Islet precursor cell (in vitro differentiated cells): ENCODE measurements at places on chromosomes 5 and 9.
A peak's percentile ranks its signal among the peaks of the same experiment; 100 is the strongest.

DNA sequence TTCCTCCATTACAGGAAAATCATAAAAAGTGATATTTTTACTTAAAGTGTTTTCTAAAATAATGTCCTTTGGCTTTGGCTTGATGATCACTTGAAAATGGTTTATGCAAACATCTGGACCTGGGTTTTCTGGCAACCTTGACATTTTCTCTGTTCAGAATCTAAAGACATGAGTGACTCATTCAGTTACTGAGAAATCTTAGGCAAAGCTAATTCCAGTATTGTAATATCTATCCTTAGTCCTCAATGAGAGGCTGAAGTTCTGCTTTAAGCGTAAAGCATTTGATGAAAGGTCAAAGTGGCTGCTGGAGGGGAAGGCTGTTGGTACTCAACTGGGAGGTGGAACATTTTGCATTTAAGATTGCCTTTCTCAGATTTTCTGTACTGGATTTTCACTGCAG lies 2.3 kb downstream of the MAN2A1 start:
- no peak for DNase-seq

- peak; percentile 71 for DNase-seq
Measured at GRCh38 chr9:110691002-110691549, 22.5 kb downstream of the MUSK start.

DNA sequence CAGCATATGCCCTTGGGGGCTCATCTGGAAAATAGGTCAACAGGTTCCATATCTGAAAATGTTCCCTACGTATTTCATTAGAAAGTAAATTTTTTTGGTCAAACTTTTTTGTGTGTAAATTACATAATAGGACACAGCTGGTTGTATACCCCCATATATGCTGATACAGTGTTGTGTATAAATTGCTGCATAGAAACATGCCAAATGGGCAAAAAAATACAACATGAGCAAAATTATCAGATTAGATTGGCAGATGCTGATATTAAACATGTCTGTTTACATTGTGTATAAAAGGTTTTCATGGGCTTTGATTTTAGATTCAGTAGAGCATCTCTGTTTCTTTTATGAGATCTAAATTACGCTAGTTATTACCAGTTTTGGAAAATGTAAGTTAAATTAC lies 2223.0 kb downstream of the MAT2B start:
- DNase-seq, result no peak

DNA sequence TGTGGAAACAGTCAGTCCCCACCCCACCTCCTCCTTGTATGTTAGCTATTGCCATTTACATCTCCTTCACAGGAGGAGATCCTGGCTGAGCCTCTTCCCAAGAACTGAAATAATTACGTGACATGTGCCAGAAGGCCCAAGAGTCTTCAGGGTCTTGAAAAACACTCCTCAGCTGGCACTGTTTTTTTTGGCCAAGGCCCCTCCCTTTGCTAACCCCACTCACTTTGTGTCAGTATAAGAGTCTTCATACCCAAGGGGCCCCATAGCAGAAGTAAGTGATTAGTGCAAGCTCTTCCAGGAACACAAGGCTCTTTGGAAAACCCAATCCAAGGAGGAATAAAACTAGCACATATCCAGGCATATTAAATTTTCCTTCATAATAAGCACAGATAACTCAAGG lies 5.7 kb upstream of the LARP1 start:
- no peak for DNase-seq

DNA sequence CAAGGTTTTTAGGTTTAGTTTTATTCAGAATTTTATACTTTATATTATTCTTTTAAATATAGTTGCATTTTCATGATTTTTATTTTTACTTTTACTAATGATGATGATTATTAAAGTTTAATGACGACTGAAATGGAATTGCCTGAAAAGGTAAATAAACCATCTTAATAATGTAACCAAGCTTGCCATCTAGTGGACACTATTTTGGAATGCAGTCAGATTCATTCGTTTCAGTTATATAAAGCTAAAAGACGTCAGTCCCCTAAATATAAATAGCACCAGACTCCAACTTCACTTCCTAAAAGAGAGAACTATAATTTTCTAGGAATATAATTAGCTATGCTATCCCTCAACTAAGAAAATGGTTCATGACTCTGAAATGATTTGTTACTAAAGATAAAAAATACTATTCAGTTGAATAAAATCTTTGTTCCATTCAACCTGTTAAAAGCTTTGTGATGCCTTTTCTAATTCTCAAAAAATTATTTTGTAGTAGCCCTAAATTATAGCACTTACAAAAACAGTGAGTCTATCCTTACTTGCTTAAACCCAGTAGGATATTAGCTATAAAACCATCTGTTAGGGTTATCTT lies 19.9 kb downstream of the ABITRAM start:
- no peak for DNase-seq

- DNase-seq, result no peak
Measured at GRCh38 chr5:1015507-1015906, 6.9 kb downstream of the NKD2 start.

- no peak for DNase-seq
Measured at GRCh38 chr5:52703321-52703720, 84.4 kb upstream of the ITGA1 start.

GRCh38 chr5:93622240-93622885 lies 39.3 kb downstream of the NR2F1 start:
- no peak for DNase-seq

DNA sequence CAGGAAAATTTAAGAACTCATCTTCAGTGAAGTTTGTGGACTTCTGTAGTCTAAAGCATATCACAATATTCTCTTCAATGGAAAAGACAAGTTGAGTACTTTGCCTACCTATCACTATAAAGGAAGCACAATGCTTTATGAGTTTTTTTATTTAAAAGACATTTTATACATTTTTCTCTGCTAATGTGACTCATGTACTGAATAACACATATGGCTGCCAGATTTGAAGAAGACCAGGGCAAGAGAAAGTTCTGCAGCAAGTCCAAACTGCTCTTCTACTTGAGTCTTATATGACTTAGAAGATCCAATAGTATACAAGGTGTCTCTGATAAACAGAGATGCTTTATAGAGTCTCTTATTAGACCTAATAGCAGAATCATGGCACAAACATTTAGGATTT lies 978.4 kb downstream of the TLE4 start:
- no peak for DNase-seq

DNA sequence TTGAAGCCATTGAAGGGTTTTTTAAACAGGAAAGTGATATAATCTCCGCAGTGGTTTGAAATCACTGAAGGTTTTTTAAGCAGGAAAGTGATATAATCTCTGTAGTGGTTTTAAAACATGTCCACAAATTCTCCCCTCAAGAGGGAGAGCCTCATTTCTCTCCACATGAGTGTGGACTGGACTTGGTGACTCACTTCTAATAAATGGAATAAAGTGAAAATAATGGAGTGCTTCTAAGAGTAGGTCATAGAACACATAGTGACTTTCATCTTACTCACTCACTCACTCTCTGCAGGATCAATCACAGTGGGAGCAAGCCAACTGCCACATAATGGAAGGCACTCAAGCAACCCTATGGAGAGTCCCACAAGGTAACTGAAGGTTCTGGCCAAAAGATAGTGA lies 12.0 kb downstream of the CTNNAL1 start:
- DNase-seq, result peak; percentile 69

GRCh38 chr5:4113426-4113825 lies 517.8 kb downstream of the IRX1 start:
- DNase-seq, result no peak

DNA sequence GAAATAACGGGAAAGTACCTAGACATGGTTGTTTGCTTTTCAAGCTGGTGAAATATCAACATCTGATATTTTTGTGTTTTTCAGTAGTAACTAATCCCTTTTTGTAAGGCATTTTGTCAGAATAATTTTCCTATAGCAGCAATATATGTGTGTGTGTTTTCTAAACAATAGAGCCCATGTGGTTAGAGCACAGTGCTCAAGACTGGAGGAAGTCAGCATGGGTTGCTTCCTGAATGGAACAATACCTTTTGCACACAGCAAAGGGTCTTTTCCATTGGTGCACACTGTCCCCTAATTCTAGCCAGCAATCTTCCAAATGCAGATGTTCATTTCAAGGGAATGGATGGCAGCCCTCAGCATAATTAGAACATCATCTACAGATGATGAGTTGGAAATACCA lies 270.1 kb downstream of the AOPEP start:
- DNase-seq, result no peak

- DNase-seq, result peak; percentile 51
Measured at GRCh38 chr5:170479484-170479883, 24.3 kb upstream of the KCNIP1 start.

DNA sequence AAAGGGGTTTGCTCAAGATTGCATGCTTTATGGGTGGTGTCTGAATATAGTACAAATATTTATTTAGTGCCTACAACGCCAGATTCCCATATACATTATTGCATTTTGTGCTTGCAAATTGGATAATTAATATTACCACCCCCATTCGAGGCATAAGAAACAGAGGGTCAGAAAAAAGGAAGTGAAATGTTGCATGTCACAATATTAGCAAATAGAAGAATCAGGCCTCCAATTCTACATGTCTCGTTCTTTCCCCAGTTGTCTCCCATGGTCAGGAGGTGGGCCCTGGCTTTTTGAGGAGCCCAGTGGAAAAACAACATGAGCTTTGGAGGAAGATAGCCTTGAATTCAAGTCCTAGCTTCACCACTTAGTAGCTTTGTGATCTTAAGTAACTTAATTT lies 98.1 kb upstream of the CCDC112 start:
- no peak for DNase-seq

GRCh38 chr9:69617006-69617405 lies 55.2 kb downstream of the APBA1 start:
- DNase-seq, result no peak

DNA sequence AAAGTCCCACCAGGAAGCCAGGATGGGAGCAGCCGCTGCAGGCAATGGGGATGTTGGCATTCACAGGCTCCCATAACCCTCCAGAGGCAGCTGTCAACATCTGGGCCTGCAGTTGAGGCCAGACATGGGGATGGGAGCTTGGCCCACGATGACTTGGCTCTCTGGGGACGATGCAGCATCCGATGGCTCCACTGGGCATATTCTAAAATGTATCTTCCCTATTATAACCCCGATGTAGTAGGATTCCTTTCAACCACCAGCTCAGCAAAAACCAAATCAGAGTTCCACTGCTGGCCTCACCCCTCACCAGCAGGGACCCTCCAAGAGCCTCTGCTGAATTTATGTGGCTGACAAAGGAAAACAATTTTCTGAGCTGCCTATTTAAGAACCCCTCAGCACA lies 7.1 kb downstream of the SPRY4 start:
- DNase-seq, result no peak

DNA sequence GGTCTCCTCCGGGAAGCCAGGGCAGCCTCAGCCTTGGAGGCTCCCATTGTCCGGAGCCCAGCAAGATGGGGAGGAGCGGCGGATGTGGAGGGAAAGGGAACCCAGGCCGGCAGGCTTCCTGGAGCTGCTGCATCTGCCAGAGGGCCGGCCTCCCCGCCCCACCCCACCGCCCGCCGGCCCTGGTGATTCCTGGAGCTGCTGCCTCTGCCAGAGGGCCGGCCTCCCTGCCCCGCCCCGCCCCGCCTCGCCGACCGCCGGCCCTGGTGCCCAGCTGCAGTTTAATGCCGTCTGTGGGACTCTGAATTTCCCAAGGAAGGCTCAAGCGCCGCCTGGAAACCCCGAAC lies 31.6 kb downstream of the EXD3 start:
- no peak for DNase-seq

DNA sequence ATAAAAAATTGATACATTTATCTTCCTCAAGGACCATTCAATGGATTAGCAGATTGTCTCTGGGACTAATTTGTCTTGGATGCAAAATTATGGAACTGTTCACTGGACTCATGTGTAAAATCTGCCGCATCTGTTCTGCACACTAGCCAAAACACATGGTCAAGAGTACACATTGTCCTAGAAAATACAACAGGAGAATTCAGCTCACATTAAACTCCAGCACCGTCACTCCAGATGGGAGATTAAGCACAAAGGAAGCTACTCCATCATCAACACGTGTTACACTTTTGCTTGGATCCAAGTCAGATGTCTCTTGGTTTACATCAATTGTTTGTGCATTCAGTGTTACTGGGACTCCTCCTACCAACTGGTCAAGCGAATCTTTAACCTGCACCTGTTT lies 28.8 kb downstream of the C5 start:
- no peak for DNase-seq

DNA sequence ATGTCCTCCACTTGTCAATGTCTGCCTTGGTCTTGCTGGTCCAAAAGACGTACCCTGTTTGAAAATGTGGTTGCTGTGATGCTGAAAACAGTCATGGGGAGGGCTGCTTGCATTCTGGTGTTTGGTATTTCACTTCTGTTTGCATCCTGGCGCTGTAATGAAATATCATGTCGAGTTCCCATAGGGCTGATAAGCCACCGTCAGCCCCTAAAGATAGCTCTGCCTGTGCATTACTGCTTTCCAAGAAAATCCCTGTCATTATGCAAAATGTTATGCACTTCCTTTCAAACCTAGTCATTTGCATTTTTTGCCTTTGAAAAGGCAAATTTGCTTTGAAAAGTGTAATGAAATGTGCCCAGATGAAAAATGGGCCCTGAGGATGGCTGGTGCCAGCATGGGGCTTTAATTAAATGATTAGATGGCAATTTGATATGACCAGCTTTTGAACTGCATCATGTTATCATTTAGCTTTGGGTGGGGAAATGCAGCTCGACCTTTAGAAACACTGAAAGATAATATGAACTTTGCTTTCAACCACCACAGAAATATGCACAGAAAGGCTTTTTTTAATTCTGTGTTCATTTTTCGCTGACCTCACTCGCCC lies 374.4 kb upstream of the SGCD start:
- DNase-seq, result no peak

- no peak for DNase-seq
Measured at GRCh38 chr9:69532396-69532795, 139.8 kb downstream of the APBA1 start.

GRCh38 chr9:75451505-75451904 lies 363.2 kb downstream of the OSTF1 start:
- DNase-seq, result peak; percentile 73

DNA sequence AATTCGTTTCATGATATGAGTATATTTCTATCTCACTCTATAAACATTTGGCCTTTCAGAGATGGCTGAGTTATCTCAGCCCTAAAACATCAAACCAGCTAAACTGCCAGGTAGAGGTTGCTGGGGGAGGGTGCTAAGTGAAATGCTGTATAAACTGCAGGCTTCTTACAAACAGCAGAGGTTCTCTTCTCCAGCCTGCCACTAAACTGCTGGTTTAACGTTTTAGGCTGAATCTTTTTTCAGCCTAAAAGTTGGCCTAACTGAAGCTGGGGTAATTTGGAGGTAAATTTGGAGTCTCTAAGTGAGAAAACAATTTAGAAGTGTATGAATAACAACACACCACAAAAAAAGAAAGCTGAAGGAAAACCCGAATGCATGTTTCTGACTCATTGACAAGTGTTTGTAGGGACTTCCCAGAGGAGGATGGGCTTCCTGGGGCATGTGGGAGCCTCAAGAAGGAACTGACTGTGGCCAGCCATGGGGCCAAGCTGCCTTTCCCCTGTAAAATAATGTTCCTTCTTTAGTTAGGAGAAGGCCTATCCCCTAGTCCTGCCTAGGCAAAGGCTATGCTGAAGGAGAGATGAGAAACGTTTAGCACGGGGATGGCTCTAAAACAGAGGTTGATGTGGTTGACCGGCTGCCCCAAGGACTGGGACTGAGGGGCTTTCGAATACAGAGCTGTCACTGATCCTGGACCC lies 44.3 kb downstream of the SLC28A3 start:
- no peak for DNase-seq
